Cortex of kidney (tissue), 1 donor: ENCODE measurements at places on chromosomes 13 and 19.

DNA sequence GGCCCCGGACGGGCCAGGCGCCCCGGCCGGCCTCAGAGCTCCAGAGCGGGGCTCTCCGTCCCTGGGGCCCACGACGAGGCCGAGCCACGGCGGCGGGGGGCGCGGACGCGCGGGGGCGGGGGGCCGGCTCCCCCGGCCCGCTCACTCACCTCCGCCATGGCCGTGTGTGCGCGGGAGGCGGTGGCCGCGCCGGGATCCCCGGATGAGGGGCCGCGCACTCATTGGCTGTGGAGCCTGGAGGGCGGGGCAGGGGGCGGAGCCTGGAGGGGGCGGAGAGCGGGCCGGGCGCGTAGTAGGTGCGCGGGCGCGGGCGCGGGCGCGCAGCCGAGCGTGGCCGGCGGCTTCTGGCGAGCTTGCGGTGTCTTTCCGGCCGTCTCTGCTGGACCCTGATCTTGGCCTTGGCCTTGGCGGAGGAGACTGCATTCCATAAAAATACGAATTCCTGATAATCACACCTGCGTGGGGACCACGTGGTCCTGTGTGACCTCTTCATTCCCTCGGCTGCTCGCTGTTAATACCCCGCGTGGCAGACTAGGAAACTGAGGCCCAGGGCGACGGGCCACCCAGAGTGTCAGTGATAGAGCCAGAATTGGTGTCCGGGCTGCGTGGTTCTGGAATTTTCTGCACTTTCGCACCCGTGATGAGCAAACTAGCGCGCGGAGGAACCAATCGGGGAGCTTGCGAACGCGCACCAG is at the start of gene MIER2:
Gene MIER2 (minus strand): TSS at position 172 of the 695 bp plus-strand sequence. CDS start 14 bp downstream, at position 158.
- no peak for DNase-seq

- no peak for DNase-seq
Measured at GRCh38 chr13:32037471-32037870, 5.9 kb downstream of the FRY start.

GRCh38 chr19:38388349-38389100 is at the start of gene SPRED3:
SPRED3 (plus strand) TSS chr19:38388697; CDS start chr19:38390303, 1,606 bp downstream.
- no peak for DNase-seq

- no peak for DNase-seq
Measured at GRCh38 chr19:42552086-42553065, 24.1 kb upstream of the CEACAM1 start.

GRCh38 chr13:23680845-23681669 is 110.8 kb downstream of the TNFRSF19 start:
- no peak for DNase-seq

GRCh38 chr13:109870696-109871370 is 84.5 kb upstream of the IRS2 start:
- no peak for DNase-seq

DNA sequence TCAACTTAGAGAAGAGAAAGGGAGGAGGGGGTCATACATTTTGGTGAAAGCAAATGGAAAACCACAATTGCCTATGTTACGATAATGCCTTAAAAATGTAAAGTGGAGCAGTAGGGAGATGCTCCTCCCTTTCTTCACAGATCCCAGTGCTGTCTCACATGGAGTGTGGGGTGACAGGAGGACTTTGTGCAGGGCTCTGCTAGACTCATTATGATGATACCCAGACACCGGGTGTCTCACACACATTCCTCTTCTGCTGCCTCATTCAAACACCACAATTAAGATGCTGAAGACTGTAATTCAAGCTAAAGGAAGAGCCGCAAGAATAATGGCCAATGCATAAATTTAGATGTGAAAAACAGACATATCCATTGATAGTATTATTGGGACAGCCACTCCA is 150.6 kb downstream of the LHFPL6 start:
- no peak for DNase-seq

- DNase-seq: no peak
Measured at GRCh38 chr13:46310066-46310465, 77.0 kb downstream of the RUBCNL start.

DNA sequence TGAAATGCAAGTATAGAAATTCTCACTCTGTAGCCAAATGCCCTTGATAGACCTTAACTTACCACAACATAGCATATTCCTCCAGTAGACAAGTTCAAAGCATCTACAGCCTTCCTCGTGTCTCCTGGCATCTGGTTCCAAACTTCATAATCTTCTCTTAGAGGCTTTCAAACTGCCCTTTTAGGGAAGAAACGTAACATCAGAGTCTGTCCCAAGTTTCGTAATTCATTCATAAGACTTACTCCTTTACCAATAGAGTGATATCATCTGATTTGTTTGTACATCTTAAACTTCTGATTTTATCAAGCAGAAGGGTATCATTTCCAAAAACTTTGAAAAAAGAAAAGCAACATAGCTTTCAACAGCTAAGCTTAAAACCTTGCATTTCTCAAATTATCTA is 137.4 kb downstream of the SPRY2 start:
- DNase-seq: no peak

GRCh38 chr13:110607675-110608224 is 7.6 kb upstream of the NAXD start:
- no peak for DNase-seq

DNA sequence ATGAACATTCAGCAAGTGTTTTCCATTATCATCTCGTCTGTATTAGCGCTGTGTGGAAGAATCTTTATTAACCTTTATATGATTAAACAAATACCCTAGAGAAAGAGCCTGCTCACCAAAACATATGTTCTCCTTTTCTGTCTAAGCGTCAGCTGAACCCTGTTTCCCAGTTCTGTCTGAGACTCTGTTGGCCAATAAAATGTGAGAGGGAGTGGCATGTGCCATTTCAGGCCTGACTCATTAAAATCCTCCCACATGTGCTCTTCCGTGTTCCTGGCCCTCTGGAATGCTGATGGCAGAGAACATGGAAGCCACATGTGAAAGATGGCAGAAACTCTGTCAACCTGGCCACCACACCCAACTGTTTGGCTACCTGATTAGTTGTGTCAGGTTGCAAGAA is 181.9 kb upstream of the EDNRB start:
- DNase-seq: no peak

- no peak for DNase-seq
Measured at GRCh38 chr19:19858751-19859150, 6.9 kb upstream of the ZNF253 start.

- DNase-seq: no peak
Measured at GRCh38 chr13:50668691-50669271, 174.7 kb downstream of the DLEU7 start.

GRCh38 chr13:94411747-94412146 is 67.7 kb downstream of the DCT start:
- DNase-seq: no peak

GRCh38 chr19:19050731-19051130 is 13.1 kb upstream of the SLC25A42 start:
- DNase-seq: no peak

GRCh38 chr19:45947926-45948325 is 25.7 kb downstream of the NOVA2 start:
- no peak for DNase-seq

DNA sequence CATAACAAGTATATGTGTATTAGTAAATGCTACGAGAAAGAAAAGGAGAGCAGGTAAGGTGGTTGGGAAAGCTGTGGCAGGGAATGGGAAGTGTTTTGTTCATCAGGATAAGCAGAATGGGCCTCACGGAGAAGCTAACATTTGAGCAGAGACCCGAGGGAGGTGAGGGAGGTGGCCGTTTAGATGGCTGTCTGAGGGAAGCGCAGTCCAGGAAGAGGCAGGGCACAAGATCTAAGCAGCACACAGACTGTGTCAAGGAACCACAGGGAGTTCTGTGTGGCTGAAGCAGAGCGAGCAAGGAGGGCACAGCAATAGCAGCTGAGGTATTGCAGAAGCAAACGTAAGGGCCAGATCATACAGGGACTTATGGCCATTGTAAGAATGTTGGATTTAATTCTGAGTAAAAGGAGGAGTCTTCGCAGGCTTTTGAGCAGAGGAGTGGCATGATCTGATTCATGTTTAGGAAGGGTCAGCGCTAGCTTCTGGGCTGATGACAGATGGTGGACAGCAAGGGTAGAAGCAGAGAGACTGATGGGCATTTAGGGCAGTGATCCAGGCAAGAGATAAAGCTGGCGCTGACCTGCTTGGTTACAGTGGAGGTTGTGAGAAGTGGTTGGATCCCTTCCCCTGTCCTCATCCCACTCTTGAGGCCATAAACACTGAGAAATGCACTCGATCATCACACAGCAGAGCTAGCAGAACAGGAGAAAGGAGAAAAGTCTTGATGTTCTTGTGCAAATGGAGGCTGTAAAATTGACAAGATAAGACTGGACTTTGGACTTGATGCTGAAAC is 199.9 kb downstream of the LACC1 start:
- no peak for DNase-seq

- DNase-seq: no peak
Measured at GRCh38 chr13:98401934-98402333, 175.0 kb downstream of the STK24 start.

GRCh38 chr13:106376401-106377112 is 158.9 kb downstream of the EFNB2 start:
- no peak for DNase-seq

- no peak for DNase-seq
Measured at GRCh38 chr13:35747594-35747993, 271.1 kb upstream of the MAB21L1 start.

GRCh38 chr19:18697680-18698079 is 14.2 kb downstream of the CRTC1 start:
- DNase-seq: no peak

DNA sequence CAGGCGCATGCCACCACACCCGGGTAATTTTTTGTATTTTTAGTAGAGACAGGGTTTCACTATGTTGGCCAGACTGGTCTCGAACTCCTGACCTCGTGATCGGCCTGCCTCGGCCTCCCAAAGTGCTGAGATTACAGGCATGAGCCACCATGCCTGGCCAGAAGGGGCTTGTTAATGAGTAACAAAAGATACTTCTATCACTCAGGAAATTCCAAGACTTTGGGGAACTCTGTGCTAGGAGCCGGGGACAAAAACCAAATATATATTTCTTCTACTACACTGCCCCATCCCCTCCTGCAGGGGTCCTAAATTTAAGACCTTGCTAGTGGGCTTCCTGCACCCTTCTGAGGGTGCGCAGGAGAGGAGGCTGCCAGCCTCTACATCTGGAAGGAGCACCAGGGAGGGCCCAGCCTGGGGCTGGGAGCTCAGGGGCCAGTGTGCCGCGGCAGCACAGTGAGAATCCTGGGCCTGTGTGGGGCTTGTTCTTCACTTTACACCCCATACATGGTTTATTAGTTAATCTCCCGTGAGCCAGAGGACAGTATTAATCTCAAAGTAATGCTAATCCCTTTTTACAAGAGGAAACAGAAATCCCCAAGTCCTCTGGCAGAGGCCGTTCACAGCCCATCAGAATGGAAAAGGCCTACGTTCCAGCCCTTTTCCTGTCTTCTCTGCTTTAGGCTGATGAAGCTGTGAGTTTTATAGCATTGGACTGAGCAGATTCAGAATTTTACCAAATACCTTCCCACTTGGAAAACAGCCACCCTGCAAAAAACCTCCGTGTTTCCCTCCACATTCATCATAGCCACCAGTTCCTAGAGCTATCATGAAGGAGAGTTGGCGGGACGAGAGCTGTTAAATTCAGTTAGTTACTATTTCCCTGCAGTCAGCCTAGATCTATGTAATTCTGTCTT is 44.4 kb upstream of the NPAS1 start:
- no peak for DNase-seq

DNA sequence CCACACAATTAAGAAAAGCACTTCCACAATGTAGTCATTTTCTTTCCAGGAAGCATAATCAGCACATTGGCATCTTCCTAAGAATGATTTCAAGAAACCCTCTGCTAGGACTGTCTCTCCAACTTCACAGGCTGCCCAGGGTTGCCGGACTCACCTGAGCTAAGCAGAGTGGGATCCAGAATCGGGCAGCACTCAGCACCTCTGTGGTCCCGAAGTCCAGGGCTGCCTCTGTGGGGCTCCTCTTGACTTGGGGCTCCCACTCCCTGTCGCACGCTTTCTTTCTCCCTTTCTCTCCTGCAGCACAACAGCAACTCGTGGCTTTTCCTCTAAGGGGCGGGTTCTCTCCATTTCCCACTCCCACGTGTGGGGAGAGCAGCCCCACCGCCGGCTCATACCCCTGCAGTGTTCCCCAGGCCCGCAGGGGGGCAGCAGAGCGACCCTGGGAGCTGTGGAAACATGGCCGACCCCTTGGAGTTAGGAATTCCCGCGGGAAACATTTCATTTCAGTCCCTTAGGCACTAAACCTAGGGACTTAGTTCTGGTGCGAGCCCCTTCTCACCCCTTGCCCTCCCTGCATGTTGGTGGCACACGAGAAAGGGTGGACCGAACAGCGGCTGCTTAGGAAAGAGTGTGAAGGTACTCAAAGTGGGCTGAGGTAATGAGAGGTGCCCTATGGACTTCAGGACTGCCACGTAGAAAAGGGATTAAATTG is at the start of gene TMEM272:
Gene TMEM272 (minus strand): TSS at position 316 of the 712 bp plus-strand sequence. CDS start 6,647 bp downstream, outside the sequence.
- DNase-seq: no peak

DNA sequence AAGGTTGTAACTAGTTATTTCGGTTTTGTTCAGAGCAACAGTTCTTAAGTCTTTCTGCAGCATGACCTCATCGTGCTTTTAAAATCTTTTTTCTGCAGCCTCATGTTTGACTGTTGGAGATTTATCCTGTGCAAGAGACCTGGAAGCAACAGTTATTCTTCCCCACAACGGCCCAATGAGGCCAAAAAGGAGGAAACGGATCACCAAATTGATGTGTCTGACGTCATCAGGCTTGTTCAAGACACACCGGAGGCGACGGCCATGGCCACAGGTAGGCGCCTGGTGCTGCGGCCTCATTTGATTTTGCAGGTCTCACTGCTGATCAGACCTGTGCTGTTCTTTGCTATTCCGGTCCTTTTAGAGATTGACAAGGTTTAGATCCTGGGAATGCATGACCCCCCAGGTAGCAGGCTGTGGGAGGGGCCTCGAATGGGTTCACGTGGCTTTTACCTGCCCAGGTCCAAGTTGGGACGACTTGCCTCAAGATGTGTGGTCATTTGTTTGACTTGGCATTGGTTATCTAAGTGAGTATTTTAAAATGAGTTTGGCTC is 66.8 kb upstream of the MCF2L start:
- no peak for DNase-seq

DNA sequence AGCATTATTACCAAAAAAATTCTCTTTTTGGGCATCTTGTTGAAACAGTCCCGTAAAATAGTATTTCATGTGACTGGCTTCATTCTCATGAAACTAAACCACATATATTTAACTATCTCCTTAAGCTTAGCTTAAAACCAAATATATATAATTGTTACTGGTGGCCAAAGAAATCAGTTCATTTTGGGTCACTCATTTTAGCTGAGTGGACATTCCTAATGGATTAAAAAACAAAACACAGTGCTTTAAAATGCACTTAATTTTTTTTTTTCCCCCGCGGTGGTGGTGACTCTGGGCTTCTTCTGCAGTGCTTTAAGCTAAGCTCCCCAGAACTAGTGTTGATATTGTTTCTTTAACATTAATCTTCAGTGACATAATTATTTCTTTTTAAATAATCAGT is 540.1 kb downstream of the GPC6 start:
- no peak for DNase-seq

GRCh38 chr13:35930665-35931631 is 200.2 kb downstream of the DCLK1 start:
- no peak for DNase-seq

- DNase-seq: no peak
Measured at GRCh38 chr13:102913914-102914313, 68.1 kb downstream of the ERCC5 start.
